ENCODE measurements at places on chromosomes 5 and 9.

DNA sequence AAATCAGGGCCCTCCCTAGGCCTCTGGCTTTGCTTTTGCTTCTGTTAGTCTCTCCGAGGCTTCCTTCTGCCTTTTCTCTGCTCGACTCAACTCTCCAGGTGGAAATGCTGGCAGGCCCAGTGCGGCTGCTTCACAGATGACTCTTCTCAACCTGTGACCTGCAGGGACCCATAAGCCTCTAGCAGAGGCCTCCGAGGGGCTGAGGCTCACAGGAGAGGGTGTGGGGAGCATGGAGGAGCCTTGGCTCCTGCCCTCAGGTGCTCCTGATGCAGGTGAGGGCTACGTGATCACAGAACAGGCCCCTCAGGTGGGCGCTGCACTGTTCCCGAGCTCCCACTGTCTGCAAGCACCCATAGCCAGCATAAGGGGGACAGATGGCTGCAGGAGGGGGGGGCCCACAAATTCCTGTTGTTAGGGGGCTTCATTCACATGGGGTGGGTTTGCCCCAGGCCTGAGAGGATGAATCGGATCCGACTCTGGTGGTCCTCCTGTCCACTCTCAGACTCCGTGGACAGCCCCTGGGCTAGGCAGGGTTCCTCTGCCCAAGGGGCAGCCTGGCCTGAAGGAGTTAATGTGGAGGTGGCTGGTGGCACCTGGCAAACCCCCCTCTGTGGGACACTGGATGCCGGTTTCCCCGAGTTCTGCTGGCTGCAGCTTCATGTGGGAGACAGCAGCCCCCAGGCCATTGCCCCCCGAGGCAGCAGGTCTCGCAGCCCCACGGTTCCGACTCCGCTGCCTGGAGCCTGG is 10.9 kb upstream of the FCN2 start:
- DNase-seq, result no peak

- no peak for DNase-seq
Observed at GRCh38 chr5:166551384-166551783, 1740.1 kb upstream of the WWC1 start.

GRCh38 chr5:75200776-75201175 is 35.9 kb downstream of the ANKRD31 start:
- DNase-seq, result no peak

GRCh38 chr9:137411260-137411644 is 11.7 kb downstream of the EXD3 start:
- no peak for DNase-seq

DNA sequence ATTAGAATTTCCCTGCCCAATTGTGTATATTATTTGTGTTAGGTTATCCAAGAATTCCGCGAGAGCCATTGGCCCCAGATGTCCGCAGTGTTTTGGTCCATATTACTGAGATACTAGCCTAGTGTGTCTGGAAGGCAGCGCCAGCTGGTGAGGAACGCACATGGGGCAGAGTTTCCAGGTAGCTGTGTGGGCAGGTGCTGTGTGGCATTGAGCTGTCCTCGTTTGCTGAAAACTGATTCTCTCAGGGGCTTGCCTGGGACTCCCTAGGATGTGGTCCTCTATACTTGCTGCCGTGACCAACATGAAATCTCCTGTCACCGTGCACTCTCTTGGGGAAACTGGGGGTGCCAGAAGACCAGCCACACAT is 288.7 kb downstream of the FANCC start:
- no peak for DNase-seq

DNA sequence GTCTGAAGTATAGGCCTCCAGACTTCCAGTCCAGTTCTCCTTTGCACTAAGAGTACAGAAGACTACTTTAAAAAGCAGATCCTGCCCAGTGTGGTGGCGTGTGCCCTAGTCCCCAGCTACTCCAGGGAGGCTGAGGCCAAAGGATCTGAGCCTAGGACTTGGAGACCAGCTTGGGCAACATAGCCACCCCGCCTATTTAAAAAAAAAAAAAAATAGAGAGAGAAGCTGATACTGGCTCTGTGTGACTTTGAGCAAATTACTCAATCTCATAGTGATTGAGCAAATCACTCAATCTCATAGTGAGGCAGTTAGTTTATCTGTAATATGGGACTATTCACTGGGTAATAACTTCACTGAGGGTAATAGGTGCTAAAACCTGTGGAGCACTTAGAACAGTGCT is 43.6 kb upstream of the KDM4C start:
- no peak for DNase-seq

- no peak for DNase-seq
Observed at GRCh38 chr9:108016446-108016845, 526.9 kb upstream of the KLF4 start.

- DNase-seq, result no peak
Observed at GRCh38 chr5:156019571-156020180, 307.3 kb upstream of the SGCD start.

- DNase-seq, result no peak
Observed at GRCh38 chr5:97627272-97627671, 444.2 kb upstream of the RIOK2 start.

DNA sequence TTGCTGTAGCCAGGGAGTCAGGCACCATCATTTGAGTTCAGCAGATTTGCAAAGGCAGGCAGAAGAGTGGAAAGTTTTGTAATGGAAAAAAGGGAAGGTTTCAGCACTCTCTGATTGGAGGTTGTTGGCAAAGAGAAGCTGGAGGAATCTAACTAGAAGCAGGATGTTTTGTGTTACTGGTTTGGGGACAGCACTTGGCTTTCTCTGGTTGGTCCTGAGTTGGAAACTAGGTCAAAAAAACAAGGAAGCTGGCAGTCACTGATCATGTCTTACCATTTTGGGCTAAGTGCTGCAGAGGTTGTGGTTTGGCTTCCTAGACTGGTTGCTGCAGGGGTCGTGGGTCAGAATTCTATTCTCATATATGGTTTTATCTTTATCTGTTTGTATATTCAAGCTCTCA is 189.8 kb downstream of the DRD1 start:
- DNase-seq, result no peak

- peak; percentile 80 for DNase-seq
Observed at GRCh38 chr5:43603344-43604217, 601 bp downstream of the NNT start.

DNA sequence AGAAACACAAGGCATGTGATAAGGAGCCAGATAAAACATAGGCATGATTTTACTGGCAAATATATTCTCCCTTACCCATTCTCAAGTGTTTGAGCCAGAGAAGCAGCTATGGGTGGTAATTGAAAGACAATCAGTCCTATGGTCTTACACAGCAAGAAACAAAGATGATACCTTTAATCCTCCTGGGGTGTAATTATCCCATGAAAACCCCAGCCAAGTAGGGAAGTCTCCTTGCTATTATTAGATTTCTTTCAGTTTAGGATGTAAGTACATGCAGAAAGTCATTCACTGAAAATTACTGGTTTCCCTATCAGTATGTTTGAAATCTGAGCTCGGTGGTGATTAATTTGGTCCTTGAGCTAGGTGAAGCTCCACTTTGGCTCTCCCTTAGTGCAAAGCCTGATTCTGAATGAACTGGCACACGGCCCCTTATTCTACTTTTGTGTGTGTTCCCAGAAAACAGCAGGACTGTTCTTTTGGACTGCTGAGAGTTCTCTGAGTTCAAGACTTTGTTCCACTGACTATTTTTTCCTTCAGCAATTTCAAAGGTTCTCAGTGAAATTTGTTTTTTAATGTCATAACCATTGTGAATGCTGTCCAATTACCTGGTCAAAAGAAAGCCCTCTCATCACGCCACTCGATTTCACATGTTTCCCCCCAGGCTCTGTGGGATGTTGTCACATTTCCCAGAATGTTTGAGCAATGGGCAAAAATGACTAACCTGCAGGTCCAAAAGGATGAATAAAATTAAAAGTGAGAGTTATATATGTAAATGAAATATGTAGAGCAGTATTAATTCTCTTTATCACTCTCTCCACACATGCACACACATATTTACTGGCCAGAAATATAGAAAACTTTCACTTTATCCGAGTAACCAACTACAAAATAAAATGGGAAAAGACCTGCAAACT is 343.0 kb downstream of the RAB3C start:
- DNase-seq, result no peak

DNA sequence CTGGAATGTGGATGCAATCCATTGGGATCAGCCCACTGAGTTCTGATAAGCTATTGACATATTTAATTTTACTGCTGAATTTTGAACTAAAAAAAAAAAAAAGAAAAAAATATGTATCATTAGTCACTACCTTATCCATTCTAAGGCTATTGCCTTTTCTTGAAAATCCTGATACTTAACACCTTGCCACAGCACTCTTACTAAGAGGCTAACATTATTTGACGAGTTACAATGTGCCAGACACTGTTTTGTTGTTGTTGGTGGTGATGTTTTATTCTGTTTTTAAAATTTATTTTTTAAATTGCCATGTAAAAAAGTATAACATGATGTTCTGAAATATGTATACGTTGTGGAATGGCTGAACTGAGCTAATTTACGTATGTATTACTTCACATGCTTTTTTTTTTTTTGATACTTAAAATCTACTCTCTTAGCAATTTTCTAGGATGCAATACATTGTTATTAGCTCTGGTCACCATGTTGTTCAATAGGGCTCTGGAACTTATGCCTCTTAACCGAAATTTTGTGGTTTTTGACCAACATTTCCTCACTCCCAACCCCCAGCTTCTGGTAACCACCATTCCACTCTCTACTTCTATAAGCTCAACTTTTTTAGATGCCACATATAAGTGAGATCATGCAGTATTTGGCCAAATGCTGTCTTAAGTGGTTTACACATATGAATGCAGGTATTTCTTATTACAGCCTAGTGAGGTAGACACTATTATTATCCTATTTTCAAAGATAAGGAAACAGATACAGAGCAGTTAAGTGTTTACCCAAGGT is 134.8 kb upstream of the PCA3 start:
- DNase-seq, result no peak

DNA sequence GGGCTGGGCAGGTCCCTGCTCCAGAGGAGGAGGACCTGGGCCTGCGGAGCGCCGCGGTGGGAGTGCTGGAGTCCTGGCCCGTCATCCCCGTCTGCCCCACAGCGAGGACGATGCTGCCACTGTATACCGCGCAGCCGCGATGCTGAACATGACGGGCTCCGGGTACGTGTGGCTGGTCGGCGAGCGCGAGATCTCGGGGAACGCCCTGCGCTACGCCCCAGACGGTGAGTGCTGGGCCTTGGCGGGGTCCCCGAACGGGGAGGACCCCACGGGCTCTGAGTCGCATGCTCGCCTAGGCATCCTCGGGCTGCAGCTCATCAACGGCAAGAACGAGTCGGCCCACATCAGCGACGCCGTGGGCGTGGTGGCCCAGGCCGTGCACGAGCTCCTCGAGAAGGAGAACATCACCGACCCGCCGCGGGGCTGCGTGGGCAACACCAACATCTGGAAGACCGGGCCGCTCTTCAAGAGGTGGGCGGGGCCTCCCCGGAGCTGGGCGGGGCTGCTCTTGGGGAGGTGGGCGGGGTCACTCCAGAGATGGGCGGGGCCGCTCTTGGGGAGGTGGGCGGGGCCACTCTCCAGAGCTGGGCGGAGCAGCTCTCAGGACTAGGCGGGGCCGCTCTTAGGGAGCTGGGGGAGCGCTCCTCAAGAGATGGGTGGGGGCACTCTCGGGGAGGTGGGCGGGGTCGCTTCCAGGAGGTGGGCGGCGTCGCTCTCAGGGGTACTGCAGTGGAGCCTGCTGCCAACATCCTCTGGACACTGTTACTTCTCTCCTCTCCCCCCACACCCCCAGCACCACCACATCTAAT is 13.1 kb downstream of the LRRC26 start:
- no peak for DNase-seq

GRCh38 chr9:87578625-87579024 is 81.0 kb downstream of the DAPK1 start:
- no peak for DNase-seq

GRCh38 chr5:114148253-114148652 is 213.6 kb upstream of the KCNN2 start:
- no peak for DNase-seq

GRCh38 chr5:1182633-1183423 is 18.6 kb upstream of the SLC6A19 start:
- no peak for DNase-seq

DNA sequence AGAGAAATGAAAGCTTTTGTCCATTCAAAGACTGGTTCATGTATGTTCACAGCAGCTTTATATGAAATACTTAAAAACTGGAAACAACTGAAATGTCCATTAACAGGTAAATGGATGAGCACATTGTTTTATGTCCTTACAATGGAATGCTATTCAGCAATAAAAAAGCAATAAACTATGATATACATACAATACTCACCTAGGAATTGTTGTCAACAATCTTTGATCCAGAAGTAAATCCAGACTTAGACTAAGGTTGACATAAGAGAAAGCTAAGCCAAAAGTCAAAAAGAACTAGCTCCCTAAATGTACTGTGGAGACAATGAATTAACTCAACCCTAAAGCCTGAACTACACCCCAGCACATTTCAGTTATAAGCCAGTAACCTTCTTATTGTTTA is 54.9 kb downstream of the FBXL17 start:
- DNase-seq, result no peak

- DNase-seq, result no peak
Observed at GRCh38 chr5:113020461-113021273, 44.1 kb downstream of the DCP2 start.

DNA sequence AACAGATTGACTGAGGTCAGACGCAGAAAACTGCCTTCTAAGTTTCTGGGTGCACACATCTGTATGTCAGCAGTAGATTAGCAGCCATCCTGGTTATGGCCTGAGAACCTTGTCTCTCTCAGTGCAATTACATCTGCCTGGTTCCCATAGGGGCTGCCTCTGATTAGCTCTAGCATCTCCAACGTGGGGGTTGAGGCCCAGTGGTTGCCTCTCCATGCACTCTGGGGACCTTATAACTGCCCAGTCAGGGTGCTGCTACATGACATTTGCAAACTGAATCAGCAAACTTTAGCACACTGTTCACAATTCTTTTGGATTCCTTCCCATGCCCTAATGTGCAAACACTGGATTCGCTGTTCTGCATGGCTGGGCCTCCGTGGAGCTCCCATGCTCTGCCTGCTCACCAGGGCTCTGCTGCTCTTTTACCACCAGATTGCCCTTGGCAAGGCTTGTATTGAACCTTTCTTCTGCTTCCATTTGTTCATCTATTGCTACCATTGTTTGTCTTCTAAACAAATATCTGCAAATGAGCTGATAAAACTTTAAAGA is 36.2 kb downstream of the SNX18 start:
- no peak for DNase-seq

DNA sequence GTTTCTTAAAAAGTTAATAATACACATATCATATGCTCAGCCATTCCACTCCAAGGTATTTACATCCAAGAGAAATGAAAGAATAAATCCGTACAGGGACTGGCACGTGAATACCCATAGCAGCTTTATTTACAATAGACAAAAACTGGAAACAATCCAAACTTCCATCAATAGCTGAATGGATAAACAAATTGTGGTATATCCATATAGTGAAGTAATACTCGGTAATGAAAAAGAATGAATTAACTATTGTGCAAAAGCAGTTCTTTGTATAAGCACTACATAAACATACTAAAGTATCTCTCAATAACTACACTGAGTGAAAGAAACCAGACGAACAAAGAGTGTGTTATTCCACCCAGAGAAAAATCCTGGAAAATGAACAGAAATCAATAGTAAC is 17.6 kb downstream of the COL23A1 start:
- no peak for DNase-seq

DNA sequence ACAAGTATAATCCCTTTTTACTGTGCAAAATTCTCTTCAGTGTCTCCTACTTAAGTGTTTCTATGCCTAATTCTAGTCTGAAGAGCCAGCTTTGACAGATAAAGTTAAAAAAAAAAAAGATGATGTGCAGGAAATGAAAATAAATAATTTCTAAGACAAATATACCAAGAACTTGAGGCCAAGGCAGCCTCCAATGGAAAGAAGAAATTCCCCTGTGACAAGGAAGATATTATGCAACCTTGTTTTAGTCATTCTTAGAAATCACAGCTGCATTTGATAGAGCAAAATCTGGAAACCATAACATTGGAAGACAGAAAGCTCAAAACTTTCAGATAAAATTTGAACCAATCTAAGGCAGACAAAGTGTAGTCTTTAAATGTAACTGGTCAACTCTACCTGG is 375.9 kb upstream of the TLE4 start:
- DNase-seq, result no peak
